ENCODE measurements at places on chromosomes 7 and 10. TPM values are rescaled to one million over a fixed set of nuclear protein-coding genes. Genes with fewer than 3 reads are reported as not detected.

Gene OPTN
- 119 TPM for total RNA-seq

DNA sequence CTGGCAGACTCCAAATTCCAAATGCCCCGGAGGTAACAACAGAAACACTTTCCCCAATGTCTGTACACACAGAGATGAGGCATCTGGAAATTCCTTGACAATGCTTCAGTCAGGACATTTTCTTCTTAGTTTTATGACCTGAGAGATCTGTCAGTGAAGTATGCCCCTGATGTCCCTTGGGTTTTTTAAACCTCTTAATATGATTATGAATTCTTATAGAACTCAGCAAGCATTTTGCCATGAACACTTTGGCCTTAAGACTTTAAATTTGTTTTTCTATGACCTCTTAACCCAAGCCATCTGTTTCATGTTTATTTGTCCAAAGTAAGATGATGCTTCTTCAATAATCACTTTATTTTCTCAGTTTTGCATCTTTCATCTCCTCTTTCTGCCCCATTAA, 1206.2 kb downstream of the GATA3 start:
- no peak for ATAC-seq

Gene ZNF487
- 2.9 TPM for total RNA-seq

Gene MRC1
- total RNA-seq = not detected

Gene FBXL13
- 1.1 TPM for total RNA-seq
